CD4-positive, CD25-positive, alpha-beta regulatory T cell (primary cell): ENCODE measurements at places on chromosomes 5 and 9. TPM values are rescaled to one million over a fixed set of nuclear protein-coding genes. Genes with fewer than 3 reads are reported as not detected.

- H3K4me3 ChIP-seq, result no peak overlapping the region
- no peak for DNase-seq
- peak overlapping the region; percentile 11 for H3K27ac ChIP-seq
- H3K4me1 ChIP-seq, result peaks cover 48% of the 10 kb centered on the region
- H3K27me3 ChIP-seq, result no peaks in the 10 kb centered on the region
These were observed 28.2 kb downstream of the RNF145 start for GRCh38 chr5:159181152-159181551.

DNA sequence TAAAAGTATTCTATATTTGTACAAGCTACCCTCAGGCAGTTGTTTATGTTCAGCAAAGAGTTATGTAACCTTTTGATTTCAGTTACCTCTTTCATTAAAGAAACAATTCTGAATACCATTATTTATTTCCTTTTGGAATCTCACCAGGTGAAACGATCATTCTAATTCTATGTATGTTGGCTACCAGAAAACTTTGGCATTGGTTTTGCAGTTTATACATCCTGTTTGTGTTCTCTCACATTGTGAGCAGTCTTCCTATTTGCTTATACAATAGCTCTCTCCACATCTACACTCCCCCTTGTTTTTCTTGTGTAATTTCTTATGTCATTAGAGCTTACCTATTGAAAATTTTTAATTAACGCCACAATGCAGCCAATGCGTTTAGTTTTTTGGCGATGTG, 276.0 kb upstream of the MPDZ start:
- DNase-seq, result no peak
- no peak overlapping the region for H3K27ac ChIP-seq
- no peak overlapping the region for H3K4me3 ChIP-seq
- H3K36me3 ChIP-seq, result no peaks in the 10 kb centered on the region
- no peaks in the 10 kb centered on the region for H3K4me1 ChIP-seq
- no peaks in the 10 kb centered on the region for H3K27me3 ChIP-seq

- H3K27ac ChIP-seq, result no peak overlapping the region
- DNase-seq, result no peak
- peaks cover 2% of the 10 kb centered on the region for H3K27me3 ChIP-seq
- no peaks in the 10 kb centered on the region for H3K36me3 ChIP-seq
- no peak overlapping the region for H3K4me3 ChIP-seq
- no peaks in the 10 kb centered on the region for H3K4me1 ChIP-seq
These were observed 711 bp downstream of the IRX1 start for GRCh38 chr5:3596261-3596825.

DNA sequence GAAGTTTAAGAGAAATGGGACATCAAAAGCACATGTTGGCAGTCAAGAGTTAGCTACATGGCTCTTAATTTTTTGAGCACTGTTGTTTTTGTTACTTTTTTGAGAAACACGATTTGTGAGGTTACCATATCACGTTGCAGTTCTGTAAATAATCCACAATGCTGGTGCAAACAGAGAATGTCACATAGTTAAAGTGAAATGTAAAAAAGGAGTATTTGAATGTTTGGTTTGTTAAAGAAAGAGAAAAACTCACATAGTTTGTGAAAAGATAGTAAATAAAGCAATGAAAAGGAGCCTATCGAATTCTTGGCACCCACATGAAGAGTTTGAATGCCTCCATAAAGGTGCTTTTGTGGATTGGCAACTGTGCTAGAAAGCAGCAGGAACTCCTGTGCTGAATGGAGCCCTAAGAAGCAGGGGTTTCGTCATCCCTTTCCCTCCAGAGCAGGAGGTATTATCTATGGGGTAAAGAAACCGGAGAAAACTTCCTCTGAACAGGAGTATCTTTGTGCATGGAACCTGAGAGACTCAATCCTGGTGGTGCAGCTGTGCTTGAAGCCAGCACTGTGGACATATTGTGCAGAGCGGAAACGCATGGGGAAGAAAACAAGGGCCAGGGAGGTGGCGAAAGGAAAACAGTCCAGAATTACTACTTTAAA, 148.5 kb upstream of the OTULINL start:
- DNase-seq, result no peak
- H3K27me3 ChIP-seq, result no peaks in the 10 kb centered on the region
- H3K4me1 ChIP-seq, result no peaks in the 10 kb centered on the region
- no peak overlapping the region for H3K4me3 ChIP-seq

DNA sequence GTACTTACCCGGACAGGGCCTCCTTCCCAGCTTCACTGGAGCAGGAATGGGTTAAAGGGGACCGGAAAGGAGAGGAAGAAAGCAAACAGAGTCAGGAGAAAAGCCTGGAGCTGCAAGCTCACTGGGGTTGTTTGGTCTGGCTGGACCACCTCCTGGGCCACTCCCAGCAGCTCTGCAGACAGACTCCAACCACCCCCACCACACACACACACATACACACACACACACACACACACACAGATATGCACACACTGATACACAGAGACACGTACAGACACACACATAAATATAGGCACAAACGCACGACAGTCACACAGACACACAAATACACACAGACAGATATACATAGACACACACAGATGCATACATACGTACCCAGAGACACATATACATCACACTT, 34.9 kb upstream of the SYNPO start:
- DNase-seq, result no peak
- no peaks in the 10 kb centered on the region for H3K36me3 ChIP-seq
- H3K4me3 ChIP-seq, result no peak overlapping the region
- H3K27ac ChIP-seq, result no peak overlapping the region

NEUROG1 gene
- total RNA-seq, result not detected
